Sigmoid colon (tissue), 7 donors: ENCODE measurements at places on chromosomes 3 and 15. TPM values are rescaled to one million over a fixed set of nuclear protein-coding genes. Genes with fewer than 3 reads are reported as not detected.

DNA sequence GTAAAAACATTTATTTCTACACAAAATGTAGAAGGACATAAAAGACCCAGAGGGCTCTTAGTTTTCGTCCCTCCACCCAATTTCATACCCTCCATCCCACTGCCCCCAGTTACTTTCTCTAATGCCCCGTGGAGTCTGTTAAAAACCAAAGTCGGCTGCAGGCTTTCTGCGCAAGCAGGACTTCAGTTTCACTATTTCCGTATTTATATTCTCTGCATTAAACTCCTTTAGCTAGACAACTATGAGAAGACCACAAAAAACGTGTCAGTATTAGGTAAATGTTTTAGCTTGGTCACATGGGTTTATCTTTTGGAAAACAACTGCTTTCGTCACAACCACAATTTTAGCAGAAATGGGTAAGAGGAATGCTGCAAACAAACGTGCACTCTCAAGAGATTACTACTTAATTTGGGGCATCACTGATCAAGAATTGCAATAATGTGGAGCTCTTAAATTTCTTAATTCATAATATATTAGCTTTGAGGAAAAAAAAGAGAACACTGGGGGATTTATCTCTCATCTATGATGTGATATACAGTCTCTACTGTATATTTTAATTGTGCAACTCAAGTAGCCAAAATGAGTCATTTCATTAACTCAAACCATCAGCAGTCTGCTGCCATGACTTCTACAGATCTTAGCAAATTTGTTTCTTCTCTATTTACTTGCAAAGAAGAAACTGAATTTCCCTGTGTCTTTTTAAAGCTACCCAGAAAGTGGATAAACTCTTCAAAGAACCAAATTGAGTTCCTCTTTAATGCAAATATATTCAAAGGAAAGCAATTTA lies 740 bp upstream of the NSMCE3 start:
- H3K36me3 ChIP-seq, result no peaks in the 10 kb centered on the region
- no peak for DNase-seq
- peak overlapping the region; percentile 92 for H3K4me3 ChIP-seq
- peaks cover 34% of the 10 kb centered on the region for H3K4me1 ChIP-seq

- no peaks in the 10 kb centered on the region for H3K27me3 ChIP-seq
- H3K4me1 ChIP-seq, result peaks cover 40% of the 10 kb centered on the region
- H3K36me3 ChIP-seq, result no peaks in the 10 kb centered on the region
- H3K27ac ChIP-seq, result peak overlapping the region; percentile 77
- peak; percentile 51 for DNase-seq
- H3K4me3 ChIP-seq, result peak overlapping the region; percentile 1
Observed at GRCh38 chr3:67094167-67094566, 96.1 kb downstream of the KBTBD8 start.

Gene PLA2G4D
- not detected for total RNA-seq

Gene TP63
- total RNA-seq, result 0.16 TPM

GRCh38 chr3:189488241-189488767 lies 142.9 kb upstream of the TP63 start:
- DNase-seq, result no peak
- no peak overlapping the region for H3K4me3 ChIP-seq
- no peaks in the 10 kb centered on the region for H3K4me1 ChIP-seq
